ENCODE measurements at places on chromosomes 16 and 17. TPM values are rescaled to one million over a fixed set of nuclear protein-coding genes. Genes with fewer than 3 reads are reported as not detected.

Gene ADAM11
- total RNA-seq, result 1.00 TPM

Gene NLRC3
- 0.67 TPM for total RNA-seq

Gene PRR29
- 0.51 TPM for total RNA-seq

Gene OR1A1
- not detected for total RNA-seq

Gene SPATA32
- total RNA-seq, result not detected

Gene RHBDF1
- 31.4 TPM for total RNA-seq

Gene WNK4
- total RNA-seq, result not detected

DNA sequence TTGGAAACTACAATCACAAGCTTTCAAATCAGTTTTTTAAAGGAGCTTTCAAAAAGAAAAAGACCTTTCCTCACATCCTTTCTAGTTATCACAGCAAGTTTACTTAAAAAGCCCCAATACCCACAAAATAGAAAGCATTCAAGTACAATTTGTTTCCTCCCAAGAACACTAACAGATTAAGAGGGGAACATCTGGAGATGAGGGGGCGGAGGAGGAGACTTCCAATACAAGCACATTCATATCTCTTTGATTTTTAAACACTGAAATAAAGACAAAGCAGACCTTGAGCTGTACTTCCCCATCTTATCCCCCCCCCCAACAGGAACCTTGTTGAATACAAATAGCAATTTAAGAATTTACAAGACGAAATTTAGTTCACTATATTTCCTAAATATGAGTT lies 2.0 kb downstream of the YWHAE start:
- no peak for DNase-seq

DNA sequence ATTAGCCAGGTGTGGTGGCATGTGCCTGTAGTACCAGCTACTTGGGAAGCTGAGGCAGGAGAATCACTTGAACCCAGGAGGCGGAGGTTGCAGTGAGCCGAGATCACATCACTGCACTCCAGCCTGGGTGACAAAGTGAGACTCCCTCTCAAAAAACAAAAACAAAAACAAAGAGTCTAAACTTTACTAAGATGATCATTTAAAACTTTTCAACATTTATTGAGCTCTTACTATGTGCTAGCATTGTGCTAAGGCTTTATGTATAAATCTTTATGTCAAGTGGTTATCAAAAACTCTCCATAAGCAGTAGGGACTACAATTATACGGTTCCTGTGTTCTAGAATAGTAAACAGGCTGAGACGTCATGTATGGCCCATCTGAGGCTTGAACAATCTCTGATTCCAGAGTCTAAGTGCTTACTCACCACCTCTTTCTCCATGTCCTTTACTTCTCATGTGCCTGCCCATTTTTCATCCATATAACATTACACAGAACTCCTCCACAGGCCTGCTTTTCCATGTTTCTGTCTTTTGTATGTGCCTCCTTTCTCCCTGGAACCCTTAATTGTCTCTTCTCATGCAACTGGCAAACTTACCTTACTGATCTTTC lies 66.7 kb downstream of the NUP88 start:
- no peak for DNase-seq

DNA sequence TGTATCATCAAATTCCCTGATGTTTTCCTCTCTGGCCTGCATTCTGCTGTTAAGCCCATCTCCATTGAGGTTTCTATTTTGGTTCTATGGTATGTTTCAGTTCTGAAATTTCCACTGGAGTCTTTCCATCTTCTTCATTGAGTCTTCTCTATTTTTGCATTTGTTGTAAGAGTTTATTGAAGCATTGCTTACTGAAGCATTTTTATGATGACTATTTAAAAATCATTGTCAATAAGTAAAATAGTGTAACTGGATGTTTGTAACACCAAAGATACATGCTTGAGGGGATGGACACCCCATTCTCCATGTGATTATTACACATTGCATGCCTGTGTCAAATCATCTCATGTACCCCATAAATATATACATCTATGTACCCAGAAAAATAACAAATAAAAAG lies 8.6 kb downstream of the KRT40 start:
- DNase-seq, result no peak

DNA sequence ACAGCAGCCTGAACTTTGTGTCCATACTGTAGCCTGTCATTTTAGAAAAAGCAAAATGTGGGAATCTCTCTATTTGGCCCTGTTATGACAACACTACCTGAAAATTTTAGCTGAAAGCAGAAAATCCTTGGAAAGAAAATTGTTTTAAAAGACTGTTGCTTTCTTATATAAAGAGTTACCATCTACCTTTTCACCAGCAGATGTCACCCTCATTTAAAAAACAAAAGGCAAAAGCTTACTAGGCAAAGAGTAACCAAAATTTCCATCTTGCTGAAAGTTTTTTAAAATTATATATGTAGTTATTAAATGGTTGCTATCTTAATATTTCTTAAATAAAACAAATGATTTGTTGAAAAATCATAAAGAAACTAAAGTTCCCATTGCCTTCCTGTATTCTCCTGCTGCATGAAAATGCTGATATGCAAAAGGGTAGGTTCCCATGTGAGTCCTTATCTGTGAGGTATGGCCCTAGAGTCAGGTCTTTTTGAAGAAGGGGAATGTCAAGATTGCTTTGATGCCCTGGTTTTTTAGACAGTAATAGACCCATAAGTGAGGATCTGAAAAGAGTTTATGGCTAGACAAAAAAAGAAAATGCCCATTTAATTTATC lies 61.0 kb downstream of the TNRC6C start:
- DNase-seq, result no peak

GRCh38 chr17:44115585-44116415 lies 7.6 kb downstream of the HDAC5 start:
- no peak for DNase-seq

DNA sequence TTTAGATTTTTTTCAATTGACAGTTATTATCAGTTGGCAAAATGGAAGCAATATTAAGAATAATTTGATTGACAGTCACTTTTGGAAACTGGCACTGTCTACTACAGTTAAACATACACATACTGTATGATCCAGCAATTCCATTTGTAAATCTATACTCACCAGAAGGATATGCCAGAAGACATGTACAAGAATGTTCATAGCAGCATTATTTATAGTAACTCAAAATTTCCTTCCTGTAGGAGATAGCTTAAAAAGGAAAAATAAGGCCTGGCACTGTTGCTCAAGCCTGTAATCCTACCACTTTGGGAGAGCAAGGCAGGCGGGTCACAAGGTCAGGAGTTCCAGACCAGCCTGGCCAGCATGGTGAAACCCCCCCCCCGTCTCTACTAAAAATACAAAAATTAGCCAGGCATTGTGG lies 89.3 kb downstream of the VMP1 start:
- DNase-seq, result no peak
